ENCODE measurements at places on chromosomes 4 and X. TPM values are rescaled to one million over a fixed set of nuclear protein-coding genes. Genes with fewer than 3 reads are reported as not detected.

DNA sequence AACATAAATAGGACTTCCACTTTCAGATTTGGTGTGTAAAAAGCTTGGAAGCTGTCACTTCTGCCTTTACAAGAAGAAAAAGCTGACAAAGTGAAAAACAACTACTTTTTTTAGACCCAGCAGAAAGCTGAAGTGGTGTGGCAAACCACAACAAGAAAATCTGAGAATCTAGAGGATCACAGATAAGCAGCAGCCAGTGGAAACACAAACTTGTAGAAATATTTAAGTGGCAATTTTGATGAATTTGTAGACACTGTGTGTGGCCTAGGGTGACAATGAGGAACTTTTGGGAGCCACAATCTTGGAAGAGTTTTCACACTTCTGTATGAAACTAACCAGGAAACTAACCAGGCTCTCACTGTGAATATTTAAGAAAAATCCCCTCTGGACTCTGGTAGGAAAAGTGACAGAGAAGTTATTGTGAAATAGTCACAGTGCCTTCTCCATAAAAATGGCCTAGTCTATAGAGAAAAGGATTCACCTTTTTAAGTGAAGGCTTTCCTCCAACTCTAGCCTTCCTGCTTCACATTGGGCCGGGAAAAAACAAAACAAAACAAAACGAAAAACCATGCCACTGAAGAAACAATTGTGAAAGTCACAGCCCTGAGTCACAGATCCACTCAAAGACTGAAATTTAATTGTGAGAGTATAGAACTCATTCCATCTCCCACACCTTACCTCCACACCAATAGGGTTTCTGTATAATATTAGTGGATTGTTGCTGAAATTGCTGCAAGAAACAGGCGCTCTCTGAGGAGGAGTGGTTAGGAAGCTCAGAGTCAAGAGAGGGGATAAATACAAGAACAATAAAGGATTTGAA lies 26.7 kb upstream of the GUCY1A1 start:
- DNase-seq, result no peak

Gene DIAPH2
- 13.5 TPM for total RNA-seq

Gene RBMXL3
- not detected for total RNA-seq

Gene GPC4
- total RNA-seq, result 3.6 TPM

- no peak for DNase-seq
Measured at GRCh38 chr4:72302981-72303704, 265.9 kb downstream of the ADAMTS3 start.

Gene TRIM2
- 23.4 TPM for total RNA-seq

Gene RHOH
- total RNA-seq, result 0.78 TPM

DNA sequence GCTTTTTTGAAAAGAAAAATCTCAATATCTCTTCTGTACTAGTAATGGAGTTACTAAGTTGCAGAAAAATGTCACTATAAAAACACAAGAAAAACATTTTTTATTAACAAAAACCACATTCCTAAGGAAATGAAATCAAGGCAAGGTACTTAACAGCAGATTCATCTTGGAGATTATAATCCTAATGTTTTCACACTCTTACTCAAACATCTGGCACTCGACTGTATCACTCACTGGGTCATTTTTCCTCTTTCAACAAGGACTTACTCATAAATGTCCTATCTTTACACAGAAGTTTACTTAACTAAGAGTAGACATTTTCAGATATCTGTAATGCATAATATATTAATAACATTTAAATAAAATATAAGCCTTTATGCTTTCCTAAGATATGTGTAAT lies 216.6 kb downstream of the NR3C2 start:
- no peak for DNase-seq

Gene NXF2
- not detected for total RNA-seq

DNA sequence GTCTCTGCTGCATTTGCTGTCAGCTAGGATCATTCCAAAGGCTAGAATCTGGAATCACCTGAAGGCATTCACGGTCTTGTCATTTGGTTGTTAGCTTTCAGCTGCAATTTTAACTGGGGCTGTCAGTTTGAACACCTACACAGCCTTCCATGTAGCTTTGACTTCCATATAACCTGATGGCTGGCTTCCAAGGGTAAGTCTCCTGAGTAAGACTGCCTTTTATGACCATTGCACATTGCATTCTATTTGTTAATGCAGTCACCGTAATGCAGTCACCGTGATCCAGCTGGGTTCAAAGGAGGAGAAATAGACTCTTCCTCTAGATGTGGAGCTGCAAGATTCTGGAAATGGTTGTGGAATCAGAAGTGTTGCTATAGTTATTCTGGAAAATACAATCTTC lies 1284.2 kb downstream of the ADGRL3 start:
- DNase-seq, result no peak

DNA sequence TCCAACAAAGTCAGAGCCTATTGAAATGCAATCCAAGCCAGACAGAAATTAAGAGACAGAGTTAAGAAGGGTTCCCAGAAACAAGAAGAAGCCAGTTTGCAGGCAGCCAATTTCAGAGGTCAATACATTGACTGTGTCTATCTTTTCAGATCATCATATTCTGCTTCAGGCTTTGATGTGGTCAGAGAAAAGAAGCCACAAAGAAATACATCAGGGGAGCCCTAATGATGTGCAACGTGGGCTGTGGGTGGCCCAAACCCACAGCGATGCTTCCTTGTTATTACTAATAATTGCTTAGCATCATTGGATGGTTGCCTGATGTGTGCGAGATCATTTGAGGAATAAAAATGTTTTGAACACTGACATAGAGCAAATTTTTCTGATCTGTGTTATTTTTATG lies 99.0 kb upstream of the DUSP21 start:
- no peak for DNase-seq

DNA sequence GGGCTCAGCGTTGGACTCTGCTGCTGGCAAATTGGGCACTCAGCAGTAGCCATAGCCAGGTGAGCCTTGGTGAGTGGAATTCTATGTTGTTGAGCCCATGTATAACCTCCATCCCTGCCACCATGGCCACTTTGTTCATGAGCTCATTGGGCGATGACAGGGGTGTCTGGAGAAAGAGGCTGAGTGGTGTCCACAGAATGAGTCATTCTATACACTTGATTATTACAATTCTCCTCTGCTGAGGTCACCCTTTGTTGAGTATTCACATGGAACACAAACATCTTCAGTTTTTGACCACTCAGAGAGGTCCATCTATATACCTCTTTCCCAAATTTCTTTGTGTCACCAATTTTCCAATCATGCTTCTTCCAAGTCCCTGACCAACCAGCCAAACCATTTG lies 1341.7 kb downstream of the PCDH7 start:
- no peak for DNase-seq

DNA sequence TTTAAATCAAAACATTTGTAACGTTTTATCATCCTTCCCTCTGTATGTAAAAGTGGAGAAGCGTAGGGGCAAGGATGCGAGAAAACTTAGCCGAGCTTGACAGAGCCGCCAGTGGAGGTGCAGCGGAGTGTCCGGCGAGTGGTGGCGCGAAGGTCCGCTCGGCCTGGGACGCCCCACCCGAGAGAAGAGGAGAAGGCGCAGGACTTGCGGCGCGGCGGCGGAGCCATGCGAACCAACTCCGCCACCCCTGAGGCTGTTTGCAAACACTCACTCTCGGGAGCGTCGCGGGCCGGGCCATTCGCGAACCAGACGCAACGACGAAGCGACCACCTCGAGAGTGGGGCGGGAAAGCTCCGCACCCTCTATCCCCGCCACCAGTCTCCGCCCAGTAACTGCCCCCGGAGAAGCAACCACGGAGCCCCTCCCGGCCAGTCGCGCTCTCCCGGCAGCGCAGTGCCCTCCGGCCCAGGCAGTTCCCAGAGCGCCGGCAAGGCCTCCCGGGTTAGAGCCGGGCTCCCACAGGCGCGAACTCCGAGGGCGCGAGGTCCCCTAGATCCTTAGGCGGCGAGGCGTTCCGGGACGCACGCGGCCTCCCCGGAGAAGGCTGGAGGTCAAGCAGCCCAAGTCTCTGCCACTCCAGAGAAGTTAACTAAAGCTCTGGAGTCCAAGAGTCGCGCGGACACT lies 2.3 kb upstream of the MAB21L2 start:
- DNase-seq, result no peak

Gene SLC10A4
- total RNA-seq, result 0.35 TPM

Gene SERPINA7
- not detected for total RNA-seq

DNA sequence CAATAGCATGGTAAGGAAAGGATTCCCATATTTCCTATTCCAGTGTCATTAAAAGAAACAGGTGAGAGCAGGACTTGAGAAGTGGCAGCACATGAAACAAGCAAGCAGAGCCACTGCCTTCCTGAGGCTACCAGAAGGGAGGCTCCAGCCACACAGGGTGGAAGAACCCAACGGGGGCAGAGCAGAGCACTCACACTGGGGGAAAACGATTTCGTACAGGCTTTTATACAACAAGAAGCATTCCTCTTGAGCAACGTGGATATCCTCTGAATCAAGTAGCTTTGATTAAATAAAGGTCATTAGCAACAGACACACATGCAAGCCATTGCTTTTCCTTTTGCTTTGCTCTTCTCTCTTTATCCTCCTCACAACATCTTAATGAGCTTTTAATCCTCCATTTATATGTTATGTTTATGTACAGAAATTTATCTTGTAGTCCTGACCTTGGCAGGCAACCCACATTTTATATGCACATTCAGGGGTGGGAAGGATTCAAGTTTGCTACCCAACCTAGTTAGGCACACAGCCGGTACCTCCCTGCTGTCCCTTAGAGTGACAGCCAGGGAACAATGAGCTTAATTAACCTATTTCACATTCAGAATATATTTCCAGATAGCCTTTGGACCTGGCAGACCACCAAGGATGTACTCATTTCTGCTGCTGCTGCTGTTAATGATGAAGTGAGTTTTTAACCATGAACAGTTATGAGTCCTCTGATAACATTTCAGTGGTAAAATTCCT lies 202.1 kb downstream of the ARHGAP24 start:
- no peak for DNase-seq

- DNase-seq, result no peak
Measured at GRCh38 chr4:66554826-66555225, 884.5 kb upstream of the EPHA5 start.

Gene TNMD
- 2.6 TPM for total RNA-seq

Gene DDX60
- 10.8 TPM for total RNA-seq

DNA sequence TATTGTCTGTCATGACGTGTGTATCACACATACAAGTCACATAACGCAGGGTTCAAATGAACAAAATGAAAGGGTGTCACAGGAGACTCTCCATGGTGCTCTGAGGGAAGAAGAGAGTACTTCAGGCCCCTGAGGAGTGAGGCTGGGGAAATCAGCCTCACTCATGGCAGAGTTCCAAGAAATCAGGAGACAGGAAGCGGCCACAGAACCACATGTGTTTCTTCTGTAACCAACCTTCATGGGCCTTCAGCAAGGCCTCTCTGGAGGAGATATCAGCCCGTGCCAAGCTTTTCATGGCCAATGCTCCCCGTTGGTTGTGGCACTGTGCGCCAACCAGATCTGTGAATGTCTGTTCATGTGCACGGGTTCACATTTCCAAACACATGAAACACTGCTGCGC lies 76.0 kb downstream of the NAT8L start:
- no peak for DNase-seq

Gene DUSP9
- not detected for total RNA-seq

Gene FAM114A1
- total RNA-seq, result 26.1 TPM

Gene CFAP99
- not detected for total RNA-seq

GRCh38 chrX:117274965-117275364 lies 812.2 kb upstream of the CT83 start:
- DNase-seq, result no peak

Gene SLITRK2
- 0.35 TPM for total RNA-seq

Measured in cardiac septum (tissue), 1 donor.